ENCODE measurements at places on chromosomes 5 and 9.

DNA sequence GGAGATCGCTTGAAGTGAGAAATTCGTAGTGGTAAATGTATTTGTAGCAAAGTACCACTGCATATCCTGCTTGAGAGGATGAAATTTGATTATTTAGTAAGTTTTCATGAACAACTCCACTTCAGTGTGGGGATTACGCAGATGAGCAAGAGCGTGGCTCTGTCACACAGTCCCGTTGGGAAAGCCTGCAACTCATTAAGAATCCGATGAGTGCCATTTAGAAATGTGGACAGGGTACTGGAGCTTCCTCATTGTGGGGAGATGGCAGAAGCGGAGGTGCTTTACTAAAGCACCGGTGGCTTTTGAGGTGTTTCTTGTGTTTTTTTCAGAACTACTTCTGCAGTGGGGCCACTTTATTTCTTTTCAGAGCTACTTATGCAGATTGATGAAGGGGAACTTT is 1.4 kb downstream of the TJP2 start:
- no peak for DNase-seq

- no peak for DNase-seq
Observed at GRCh38 chr9:21412107-21412506, 3.2 kb downstream of the IFNA8 start.

DNA sequence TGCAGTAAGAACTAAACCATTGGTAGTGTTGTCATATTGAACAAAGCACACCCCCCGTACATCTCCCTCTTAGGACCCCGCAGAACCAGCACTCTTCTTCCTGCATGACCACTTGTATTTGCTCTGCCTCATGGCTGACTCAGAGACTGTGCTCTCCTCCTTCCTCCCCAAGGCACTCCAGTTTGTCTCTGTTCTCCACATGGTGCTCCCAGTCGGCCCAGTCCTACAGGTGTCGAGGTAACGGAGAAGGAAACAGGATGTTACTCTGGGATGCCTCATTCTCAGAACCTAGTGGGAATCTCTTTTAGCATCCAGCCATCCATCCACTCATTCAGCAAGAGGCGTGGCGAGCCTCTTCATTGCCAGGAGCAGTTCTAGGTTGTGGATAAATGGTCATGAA is 97.0 kb upstream of the NIPAL4 start:
- no peak for DNase-seq

GRCh38 chr5:67331296-67331925 is 134.8 kb upstream of the CD180 start:
- DNase-seq, result no peak

- DNase-seq, result no peak
Observed at GRCh38 chr9:29001006-29001405, 1427.7 kb upstream of the C9orf72 start.

DNA sequence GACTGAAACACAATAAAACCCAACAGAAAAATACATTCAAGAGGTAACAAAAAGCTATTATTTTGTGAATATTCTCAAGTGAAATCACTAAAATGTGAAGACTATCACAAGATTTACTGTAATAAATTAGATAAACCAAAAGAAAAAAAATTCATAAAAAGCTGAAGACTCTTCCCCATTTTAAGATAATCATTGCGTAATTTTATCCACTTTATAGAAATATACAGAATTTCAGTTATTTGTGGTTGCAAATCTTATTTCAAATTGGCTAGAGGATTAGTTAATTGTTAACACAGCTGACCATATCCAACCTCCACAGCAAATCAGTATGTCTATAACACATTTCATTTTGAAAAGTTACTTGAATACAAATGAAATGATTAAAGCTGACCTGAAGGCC is 7.7 kb upstream of the TMEM267 start:
- DNase-seq, result no peak

GRCh38 chr5:133124891-133125290 is 73.1 kb downstream of the HSPA4 start:
- no peak for DNase-seq

DNA sequence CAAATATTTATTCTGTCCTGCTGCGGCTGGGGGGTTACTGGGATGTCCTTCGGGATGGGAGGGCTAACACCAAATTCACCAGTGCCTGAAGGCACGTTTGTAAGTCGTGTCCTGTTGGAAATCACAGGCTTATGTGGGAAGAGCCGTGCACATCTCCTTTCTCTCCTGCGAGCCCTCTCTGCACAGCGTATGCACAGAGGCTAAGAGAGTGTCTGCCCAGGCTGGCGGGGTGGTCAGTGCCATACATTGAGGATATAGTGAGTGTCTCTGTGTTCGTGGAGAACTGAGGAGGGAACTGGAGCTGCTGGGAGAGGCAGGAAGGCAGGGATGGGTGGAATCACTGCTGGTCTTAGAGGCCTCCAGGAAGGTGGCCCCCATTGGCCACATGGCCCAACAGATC is 110.1 kb downstream of the WNK2 start:
- DNase-seq, result no peak

- no peak for DNase-seq
Observed at GRCh38 chr5:91049800-91050199, 333.3 kb downstream of the ARRDC3 start.

GRCh38 chr5:59115345-59115744 is 532.5 kb downstream of the RAB3C start:
- no peak for DNase-seq

DNA sequence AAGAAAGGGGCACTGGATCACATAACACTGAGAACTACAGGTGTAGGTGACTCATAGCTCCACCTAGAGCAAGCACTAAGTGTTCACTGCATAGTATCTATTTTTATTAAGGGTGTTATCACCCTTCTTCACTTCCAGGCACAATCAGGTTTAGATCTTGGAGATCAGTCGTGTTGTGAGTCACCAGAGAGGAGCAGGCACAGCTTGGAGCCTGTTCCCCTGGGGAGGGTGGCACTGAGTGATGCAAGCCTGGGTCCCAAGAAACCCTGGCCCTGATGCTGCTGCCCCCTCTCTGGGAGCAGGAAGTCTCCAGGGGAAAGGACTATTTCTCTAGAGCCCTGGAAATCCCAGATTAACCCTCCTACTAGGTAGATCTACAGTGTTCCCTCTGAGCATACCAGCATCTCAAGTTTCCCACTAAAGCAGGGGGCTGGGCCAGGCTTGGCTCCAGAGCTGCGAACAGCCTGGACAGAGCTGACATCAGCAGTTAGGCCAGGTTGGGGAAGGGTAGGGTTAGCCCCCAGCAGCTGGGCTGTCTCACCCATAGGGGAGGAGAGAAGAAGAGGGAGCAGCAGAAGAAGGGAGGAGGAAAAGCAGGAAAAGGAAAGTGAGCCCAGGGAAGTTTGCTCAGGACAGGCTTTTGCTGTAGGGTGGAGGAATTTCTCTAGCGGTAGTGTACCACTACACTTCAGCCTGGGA is 28.1 kb upstream of the SPINK4 start:
- DNase-seq, result peak; percentile 31

DNA sequence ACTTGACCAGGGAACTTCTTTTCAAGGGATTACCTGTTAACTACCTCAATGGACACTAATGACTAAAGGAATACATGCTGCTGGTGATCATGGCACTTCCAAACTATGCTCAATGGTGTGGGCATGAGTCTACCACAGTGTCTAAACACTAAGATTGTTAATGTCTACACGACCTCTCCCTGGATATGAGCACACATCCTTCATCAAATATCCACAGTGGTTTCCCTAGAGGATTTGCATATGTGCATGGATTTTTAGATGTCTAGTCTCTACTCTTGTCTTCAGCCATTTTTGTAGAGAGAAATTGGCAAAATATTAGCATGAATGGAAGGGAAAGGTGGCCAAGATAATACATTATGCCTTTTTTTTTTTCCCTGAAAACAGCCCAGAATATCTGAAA is 113.3 kb upstream of the CCDC152 start:
- DNase-seq, result no peak

DNA sequence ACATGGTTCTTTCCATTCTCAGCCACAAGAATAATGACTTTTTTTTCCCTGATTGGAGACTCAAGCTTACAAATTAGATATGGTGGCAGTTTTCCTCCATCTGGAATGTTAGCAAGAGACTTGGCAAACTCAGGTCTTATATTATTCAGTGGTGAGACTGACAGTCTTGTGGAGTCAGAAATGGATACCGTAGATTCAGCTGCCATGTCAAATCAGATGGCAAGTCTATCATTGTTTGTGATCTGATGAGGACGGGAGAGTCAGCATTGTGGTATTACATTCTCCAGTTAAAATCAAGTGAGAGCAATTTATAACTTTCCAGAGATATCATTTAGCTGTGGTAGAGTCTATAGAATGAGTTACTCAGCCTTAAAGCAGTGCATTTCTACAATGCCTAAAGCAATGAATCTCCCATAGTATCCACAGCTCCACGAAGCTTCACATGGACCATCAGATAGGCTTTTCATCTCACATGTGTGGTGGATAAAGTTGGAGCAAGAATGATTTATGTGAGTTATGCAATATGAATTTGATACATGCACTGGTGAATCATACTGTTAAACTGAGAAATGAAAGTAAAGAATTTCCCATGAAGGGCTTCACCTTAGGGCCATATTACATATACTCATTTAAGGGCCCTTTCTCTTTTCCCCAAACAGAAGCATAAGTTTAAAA is 430.6 kb downstream of the ZNF608 start:
- DNase-seq, result no peak

- no peak for DNase-seq
Observed at GRCh38 chr9:127838375-127839078, 15.9 kb downstream of the ENG start.

DNA sequence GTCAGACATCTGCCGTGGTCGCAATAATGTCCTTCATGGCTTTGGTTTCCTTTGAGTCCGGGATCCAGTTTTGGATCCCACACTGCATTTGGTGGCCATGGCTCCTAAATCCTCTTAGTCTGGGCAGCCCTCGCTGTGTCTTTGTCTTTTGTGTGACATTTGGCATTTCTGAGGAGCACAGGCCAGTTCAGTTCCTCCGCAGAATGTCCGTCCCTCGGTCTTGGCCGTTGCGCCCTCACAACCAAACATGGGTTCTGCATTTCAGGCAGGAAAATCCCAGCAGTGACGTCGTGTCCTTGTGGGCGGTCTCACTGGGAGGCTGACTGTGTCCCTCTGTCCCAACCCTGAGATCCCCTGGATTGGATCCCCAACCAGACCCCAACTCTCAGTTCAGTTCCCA is 172.9 kb upstream of the PPP1R26 start:
- no peak for DNase-seq

GRCh38 chr9:4038182-4038723 is 261.6 kb downstream of the GLIS3 start:
- DNase-seq, result no peak

GRCh38 chr5:129499208-129499852 is 39.2 kb downstream of the ADAMTS19 start:
- no peak for DNase-seq

DNA sequence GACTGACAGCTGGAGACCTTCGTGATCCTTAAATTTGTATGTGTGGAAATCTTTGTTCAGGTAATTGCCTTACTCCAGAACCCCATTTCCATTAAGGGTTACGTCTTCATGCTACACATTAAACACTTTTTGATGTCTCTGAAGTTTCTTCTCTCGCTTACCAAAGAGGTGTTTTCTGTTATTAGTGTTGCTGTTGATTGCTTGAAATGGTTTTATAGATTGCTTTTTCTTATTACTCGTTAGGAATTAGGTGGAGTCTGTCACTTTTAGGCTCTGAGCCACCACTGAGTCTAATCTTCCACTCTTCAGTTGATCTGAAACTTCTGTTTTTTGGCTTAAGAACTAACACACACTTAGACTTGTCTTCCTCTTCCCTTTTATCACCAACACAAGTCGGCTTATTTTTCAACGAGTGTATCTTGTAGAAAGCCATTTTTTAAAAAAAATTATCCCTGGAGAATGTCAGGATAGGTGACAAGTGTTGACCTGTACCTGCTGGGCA is 62.2 kb upstream of the PPARGC1B start:
- DNase-seq, result no peak

- DNase-seq, result no peak
Observed at GRCh38 chr5:40046792-40047191, 622.0 kb upstream of the DAB2 start.

GRCh38 chr5:54738118-54738972 is 220.8 kb downstream of the SNX18 start:
- DNase-seq, result no peak

DNA sequence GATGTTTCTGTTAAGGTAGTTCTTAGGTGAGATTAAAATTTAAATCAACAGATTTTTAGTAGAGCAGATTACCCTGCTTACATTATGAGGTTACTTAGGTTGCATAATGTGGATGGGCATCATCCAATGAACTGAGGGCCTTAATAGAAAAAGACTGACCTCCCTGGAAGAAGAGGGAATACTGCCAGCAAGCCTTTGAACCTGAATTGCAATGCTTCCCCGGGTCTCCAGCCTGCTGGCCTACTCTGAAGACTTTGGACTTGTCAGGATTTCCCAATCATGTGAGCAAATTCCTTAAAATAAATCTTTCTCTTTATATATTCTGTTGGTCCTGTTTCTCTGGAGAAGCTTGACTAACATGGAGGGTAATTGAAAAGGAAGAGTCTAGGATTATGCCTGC is 542.1 kb upstream of the ARRDC3 start:
- DNase-seq, result no peak

- no peak for DNase-seq
Observed at GRCh38 chr5:15587916-15588315, 87.9 kb downstream of the FBXL7 start.

- DNase-seq, result no peak
Observed at GRCh38 chr9:133125941-133126696, 5.1 kb upstream of the RALGDS start.

DNA sequence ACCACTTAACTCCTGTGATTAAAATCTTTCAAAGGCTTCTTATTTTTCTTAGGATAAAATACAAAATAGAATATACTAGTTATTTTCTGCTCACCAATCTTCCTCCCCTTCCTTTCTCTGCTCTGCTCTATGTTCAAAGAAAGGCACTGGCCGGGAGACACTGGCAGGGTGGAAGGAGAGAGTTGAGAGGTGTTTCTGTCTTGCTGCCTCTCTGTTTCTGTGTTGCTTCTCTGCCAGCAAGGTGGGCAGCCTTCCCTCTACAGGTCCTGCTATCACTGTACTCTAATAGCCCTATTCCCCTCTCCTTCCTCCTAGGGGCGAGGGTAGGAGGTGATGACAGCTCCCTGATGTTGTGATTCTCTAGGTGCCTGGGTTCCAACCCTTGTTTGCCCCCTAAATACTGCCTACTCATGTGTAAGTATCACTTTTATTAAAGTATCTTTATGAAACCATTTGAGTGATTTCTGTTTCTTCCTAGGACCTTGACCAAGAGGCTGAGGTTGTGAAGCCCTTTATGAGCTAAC is 515.1 kb downstream of the TLE4 start:
- no peak for DNase-seq

GRCh38 chr5:96259151-96259772 is 173.8 kb downstream of the PCSK1 start:
- no peak for DNase-seq

GRCh38 chr9:133599470-133600173 is 9.6 kb downstream of the FAM163B start:
- DNase-seq, result no peak
